G401 (cell line): ENCODE measurements at places on chromosomes 7 and 10.

DNA sequence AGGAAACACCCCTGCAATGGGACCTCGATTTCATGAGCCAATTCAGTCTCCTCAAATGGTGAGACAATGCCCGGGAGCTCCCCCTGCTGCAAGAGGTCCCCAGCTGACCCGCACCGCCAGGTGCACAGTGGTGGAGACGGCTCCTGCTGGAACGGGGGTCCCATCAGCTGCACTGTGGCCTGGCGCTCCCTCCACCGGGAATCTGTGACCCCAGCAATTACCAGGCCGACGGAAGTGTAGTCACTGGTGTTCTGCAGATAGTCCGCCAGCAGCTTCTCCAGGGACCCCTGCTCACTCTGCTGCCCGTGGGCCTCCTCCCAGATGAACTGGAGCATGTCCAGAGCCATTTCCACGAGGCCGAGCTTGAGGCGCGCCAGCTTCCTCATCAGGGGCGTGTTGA, 64.9 kb upstream of the NKX6-2 start:
- no peak for DNase-seq

- no peak for DNase-seq
Measured at GRCh38 chr7:35280902-35281301, 27.0 kb upstream of the TBX20 start.

- DNase-seq, result no peak
Measured at GRCh38 chr10:62981096-62981495, 152.0 kb upstream of the NRBF2 start.

DNA sequence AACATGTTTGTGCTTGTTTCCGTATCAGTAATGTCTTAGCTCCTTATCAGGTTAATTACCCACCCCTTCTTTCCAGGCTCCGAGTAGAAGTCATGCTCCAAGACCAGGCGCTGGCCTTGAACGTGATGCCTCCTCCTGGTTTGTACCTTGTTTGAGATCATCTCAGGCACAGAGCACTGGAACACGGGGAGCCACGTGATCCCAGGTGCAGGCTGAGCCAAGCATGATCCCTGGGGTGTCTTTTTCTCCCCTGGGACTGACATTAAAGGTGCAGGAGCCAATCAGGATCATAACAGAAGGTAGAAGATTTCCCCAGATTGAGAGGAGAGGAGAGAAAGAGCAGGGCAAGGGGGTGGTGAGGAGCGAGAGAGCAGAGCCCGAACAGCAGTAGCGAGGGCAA, 626.1 kb upstream of the GALNT17 start:
- no peak for DNase-seq

- no peak for DNase-seq
Measured at GRCh38 chr10:50550291-50550839, 73.4 kb downstream of the SGMS1 start.

DNA sequence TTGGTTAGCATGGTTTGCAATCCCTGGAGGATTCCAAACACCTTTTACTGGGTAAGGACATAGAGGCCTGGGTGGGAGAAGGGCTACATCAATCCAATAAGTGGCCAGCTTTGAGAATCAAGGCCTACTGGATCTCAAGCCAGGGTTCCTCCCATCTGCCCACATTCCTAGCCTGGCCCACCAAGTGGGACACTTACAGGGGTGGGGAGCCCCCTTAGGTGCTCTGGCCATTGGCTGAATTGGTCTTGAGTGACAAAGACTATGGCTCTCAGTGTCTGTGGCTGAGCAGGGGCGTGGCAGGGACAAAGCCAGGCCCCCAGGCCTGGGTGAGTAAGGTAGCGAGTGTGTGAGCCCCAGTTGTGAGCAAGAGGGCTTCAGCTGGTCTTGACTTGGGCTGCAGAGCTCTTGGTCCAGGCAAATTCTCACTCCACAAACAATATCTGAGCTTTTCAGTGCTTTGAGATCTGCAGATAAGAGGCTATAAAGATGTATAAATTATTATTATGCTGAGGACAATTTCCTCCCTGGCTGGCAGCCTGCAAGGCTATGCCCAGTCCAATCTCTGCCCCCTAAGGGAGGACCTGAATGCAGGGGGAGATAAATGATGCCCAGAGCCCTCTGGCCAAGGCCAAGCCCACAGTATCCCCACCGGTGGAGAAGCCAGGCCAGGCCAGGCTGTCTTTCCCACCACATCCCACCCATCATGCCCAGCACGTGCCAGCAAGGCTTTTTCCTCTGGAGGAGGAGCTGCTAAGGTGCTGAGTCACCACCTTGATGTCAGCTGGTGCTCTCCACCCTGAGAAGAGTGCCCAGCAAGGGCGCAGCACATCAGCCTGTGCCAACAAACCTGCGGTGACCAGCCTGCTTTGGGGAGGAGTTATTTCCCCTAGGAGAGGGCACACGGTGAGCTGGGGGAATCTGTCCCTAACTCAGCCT, 80.7 kb upstream of the DUSP5 start:
- no peak for DNase-seq
